Kidney epithelial cell (primary cell): ENCODE measurements at places on chromosomes 16 and 17. TPM values are rescaled to one million over a fixed set of nuclear protein-coding genes. Genes with fewer than 3 reads are reported as not detected.

The CORO6 gene
- 2.2 and 2.7 TPM in 2 replicates for total RNA-seq

The CDH11 gene
- 114 and 135 TPM in 2 replicates for total RNA-seq

The PER1 gene
- 11.0 and 19.4 TPM in 2 replicates for total RNA-seq

The CLEC10A gene
- total RNA-seq: not detected in 2 replicates

The DBNDD1 gene
- 27.2 and 35.2 TPM in 2 replicates for total RNA-seq

The ALOX12 gene
- total RNA-seq: 1.4 and 1.7 TPM in 2 replicates

The KRTAP2-1 gene
- not detected in 2 replicates for total RNA-seq

The CFAP97D1 gene
- not detected in 2 replicates for total RNA-seq

The FOXF1 gene
- under 0.01 TPM in 1 of 2 replicates, not detected in the other for total RNA-seq

The CBLN1 gene
- total RNA-seq: 0.27 TPM in 1 of 2 replicates, not detected in the other

The CNTNAP1 gene
- total RNA-seq: 5.8 and 7.0 TPM in 2 replicates

The NRN1L gene
- 1.1 and 2.9 TPM in 2 replicates for total RNA-seq

The RPL13 gene
- 11,644 and 17,833 TPM in 2 replicates for total RNA-seq

The RHBDL1 gene
- total RNA-seq: 0.88 and 0.96 TPM in 2 replicates

The KCNJ18 gene
- total RNA-seq: not detected in 2 replicates

The GRAP gene
- total RNA-seq: 1.2 and 1.6 TPM in 2 replicates

The SCNN1B gene
- total RNA-seq: 0.38 TPM in 1 of 2 replicates, not detected in the other

The UBE2O gene
- total RNA-seq: 12.6 and 15.5 TPM in 2 replicates

The FAM234A gene
- total RNA-seq: 97.5 and 131 TPM in 2 replicates

The SLC5A2 gene
- total RNA-seq: 0.04 and 0.21 TPM in 2 replicates

The GAST gene
- not detected in 2 replicates for total RNA-seq

The RTN4RL1 gene
- 0.14 TPM in 1 of 2 replicates, not detected in the other for total RNA-seq

The LRRC36 gene
- 0.41 and 0.54 TPM in 2 replicates for total RNA-seq

The AOC2 gene
- total RNA-seq: 2.7 and 3.7 TPM in 2 replicates

The SPAG7 gene
- total RNA-seq: 74.6 and 88.7 TPM in 2 replicates

The SLFN5 gene
- total RNA-seq: 114 and 129 TPM in 2 replicates

The CD300E gene
- total RNA-seq: not detected in 2 replicates

The GUCY2D gene
- 0.07 TPM in 1 of 2 replicates, not detected in the other for total RNA-seq

The LCMT1 gene
- total RNA-seq: 55.2 and 69.6 TPM in 2 replicates

The ASPA gene
- not detected in 2 replicates for total RNA-seq

The KCNH4 gene
- 0.14 TPM in 1 of 2 replicates, not detected in the other for total RNA-seq

The KIF18B gene
- 1.4 and 2.8 TPM in 2 replicates for total RNA-seq

The KRT12 gene
- not detected in 2 replicates for total RNA-seq

The GRIN2A gene
- total RNA-seq: under 0.01 and 0.07 TPM in 2 replicates

The SLC12A3 gene
- 0.08 TPM in 1 of 2 replicates, not detected in the other for total RNA-seq

The HSPB9 gene
- not detected in 2 replicates for total RNA-seq

The EFNB3 gene
- 4.7 and 5.5 TPM in 2 replicates for total RNA-seq

The TP53TG3 gene
- total RNA-seq: not detected in 2 replicates

The SEZ6L2 gene
- 26.2 and 30.4 TPM in 2 replicates for total RNA-seq

The SMIM36 gene
- not detected in 2 replicates for total RNA-seq

The FOXJ1 gene
- total RNA-seq: 2.3 and 3.0 TPM in 2 replicates

The SYT17 gene
- 0.62 and 0.63 TPM in 2 replicates for total RNA-seq

The FBXW10 gene
- total RNA-seq: not detected in 2 replicates

The ARL5C gene
- not detected in 2 replicates for total RNA-seq

The CCDC200 gene
- not detected in 2 replicates for total RNA-seq

The SOST gene
- not detected in 2 replicates for total RNA-seq

The SOX15 gene
- total RNA-seq: 1.8 and 3.4 TPM in 2 replicates

The ZNF423 gene
- total RNA-seq: 3.6 and 5.5 TPM in 2 replicates

The KRTAP3-2 gene
- total RNA-seq: not detected in 2 replicates

The STAC2 gene
- total RNA-seq: not detected in 2 replicates

The TMEM235 gene
- total RNA-seq: not detected in 2 replicates

The TBC1D3K gene
- total RNA-seq: not detected in 2 replicates

The CMTM1 gene
- 4.3 and 9.0 TPM in 2 replicates for total RNA-seq
